ENCODE measurements at places on chromosomes 5 and 9. TPM values are rescaled to one million over a fixed set of nuclear protein-coding genes. Genes with fewer than 3 reads are reported as not detected.

- no peak for DNase-seq
These were observed 73.0 kb upstream of the IL17B start for GRCh38 chr5:149452007-149452664.

GRCh38 chr5:178529080-178529479 is 61.1 kb downstream of the COL23A1 start:
- DNase-seq: no peak

- DNase-seq: no peak
These were observed 88.9 kb upstream of the TRIO start for GRCh38 chr5:14054111-14054854.

DNA sequence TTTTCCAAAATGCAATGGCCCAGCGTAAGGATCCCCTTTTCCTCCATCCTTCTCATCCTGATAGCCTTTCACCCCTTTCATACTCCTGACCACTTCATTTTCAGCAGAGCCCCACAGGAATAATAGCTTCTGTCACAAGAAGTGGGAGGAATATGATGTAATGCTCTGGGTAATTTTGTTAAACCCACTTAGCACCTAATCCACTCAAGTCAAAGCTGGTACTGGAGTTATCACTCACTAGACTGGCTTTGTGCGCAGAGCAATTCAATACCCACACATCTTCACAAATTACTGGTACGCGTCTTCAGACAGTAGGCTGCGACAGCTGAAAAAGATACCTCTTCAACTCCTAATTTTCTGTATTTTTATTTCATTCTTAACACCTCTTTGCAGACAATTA is 2232.8 kb upstream of the WWC1 start:
- no peak for DNase-seq

- DNase-seq: no peak
These were observed 18.1 kb downstream of the IRF1 start for GRCh38 chr5:132472431-132472830.

- no peak for DNase-seq
These were observed 666 bp upstream of the TLR4 start for GRCh38 chr9:117703537-117703936.

GRCh38 chr5:52743970-52744369 is 43.7 kb upstream of the ITGA1 start:
- no peak for DNase-seq

DNA sequence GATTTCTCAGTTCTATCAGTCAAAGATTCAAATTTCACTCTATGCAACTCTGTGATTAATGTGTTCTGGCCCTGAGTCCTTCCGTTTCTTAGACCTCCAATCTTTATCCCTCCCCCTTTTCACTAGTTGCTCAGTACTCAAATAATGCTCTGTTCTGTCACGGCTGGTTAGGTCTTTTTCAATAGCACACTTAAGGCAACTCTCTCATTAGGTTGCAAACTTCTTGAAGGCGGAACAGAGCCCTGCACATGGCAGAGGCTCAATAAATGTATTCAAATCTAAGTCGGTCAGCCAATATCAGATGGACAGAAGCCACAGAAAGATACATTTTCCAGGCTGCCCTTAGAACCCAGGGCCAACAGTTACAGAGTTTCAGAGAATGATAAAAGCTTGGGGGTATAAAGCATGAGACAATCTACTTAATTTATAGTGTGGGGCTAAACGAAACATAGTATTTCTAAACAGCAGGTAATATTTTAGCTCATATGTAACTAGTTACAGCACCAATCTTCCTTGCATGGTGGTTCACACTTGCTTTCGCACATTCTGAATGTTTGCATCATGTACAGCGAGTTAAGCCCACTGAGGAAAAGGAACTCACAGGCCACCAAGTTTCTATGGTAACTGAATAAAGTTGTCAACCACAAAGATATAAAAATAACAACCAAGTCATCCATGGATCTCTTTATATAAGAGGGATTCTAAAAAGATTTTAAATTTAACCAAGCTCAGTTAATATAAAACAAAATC is 67.1 kb upstream of the GOLPH3 start:
- no peak for DNase-seq

- DNase-seq: no peak
These were observed 182.3 kb downstream of the ELAVL2 start for GRCh38 chr9:23643656-23644258.

- DNase-seq: no peak
These were observed 132.6 kb downstream of the NSG2 start for GRCh38 chr5:174177976-174178605.

DNA sequence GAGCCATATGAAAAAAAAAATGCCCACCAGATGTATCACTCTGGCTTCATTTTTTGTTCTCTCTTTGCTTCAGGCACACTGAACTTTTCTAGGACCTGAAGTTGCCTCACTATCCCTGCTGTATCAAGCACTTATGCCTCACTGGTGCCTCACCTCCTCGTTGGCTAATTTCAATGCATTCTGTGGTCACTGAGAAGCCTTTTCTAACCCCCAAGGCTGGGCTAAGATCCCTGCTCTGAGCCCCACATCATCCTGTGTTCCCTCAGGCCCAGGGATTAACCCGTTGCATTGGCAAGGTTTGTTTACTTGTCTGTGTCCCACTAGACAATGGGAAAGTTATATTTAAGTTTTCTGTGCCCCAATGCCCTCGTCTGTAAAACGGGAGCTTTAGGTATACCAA is 362.7 kb downstream of the OSTF1 start:
- DNase-seq: no peak

GRCh38 chr5:74598731-74599130 is 41.8 kb downstream of the ENC1 start:
- no peak for DNase-seq

Gene HOMER1
- 8.2 TPM for total RNA-seq

Gene HTR1A
- total RNA-seq: 0.55 TPM

Gene NAIF1
- total RNA-seq: 12.2 TPM

Gene ORM1
- 1.8 TPM for total RNA-seq

Gene SLC4A9
- total RNA-seq: 0.17 TPM

Gene SLC6A18
- total RNA-seq: not detected

Gene PCDHGB4
- 2.6 TPM for total RNA-seq
